Activated naive CD8-positive, alpha-beta T cell treated with anti-CD3 and anti-CD28 coated beads, Interleukin-2, amount 50 U/mL, for 24 hours (primary cell): ENCODE measurements at places on chromosomes 3 and 15.

DNA sequence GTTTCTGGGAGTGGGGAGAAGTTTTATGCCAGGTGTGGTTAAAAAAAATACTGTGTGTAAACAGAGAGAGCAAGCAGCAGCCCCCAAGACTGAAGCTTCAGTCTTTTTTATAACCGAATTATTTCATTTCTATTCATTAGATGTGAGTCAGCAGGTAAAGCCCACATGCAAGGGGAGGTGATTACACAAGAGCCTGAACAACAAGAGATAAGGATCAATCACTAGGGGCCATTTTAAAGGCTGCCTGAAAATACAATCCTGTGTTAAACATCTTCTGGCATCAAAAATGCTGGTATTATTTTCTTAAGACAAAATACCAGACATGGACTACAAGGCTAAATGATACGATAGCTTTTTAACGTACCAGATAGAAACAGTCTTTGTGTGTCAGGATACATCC is 217.3 kb downstream of the SUCLG2 start:
- DNase-seq, result no peak

DNA sequence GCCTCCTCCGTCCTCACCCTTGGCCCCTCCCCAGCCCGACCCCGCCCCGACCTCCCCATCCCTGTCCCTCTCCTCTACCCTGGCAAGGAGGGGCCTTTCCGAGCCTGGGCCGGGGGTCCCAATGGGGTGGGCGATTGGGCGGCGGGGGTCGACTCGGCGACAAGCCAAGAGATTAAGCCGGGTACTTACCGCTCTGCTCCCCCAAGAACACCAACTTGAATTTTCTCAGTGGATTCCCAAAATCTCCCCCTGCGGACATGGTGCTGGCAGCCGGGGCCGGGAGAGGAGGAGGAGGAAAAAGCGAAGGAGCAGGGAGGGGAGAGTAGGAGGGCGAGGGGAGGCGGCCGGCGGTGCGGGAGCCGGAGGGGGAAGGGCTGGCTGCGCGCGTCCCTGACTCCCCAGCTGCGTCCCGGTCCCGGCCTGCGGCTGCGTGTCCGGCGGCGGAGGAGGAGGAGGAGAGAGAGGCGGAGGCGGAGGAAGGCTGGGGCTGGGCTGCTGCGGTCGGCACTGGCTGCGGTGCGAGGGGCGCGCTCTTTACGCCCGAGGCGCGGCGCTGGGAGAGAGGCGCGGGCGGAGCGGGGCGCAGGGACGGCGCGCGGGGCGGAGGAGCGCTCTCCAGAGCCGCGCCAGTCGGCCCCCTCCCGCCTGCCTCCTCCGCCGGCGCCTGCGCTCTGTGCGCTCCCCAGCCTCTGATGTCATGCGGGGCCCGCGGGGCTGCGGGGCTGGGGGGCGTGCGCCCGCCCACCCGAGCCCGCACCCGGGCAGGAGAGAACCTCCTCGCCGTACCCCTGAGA is at the start of gene RAB6B:
Gene RAB6B (minus strand): TSS at position 675 of the 794 bp plus-strand sequence. CDS start 416 bp downstream, at position 259.
- peak; percentile 16 for DNase-seq

DNA sequence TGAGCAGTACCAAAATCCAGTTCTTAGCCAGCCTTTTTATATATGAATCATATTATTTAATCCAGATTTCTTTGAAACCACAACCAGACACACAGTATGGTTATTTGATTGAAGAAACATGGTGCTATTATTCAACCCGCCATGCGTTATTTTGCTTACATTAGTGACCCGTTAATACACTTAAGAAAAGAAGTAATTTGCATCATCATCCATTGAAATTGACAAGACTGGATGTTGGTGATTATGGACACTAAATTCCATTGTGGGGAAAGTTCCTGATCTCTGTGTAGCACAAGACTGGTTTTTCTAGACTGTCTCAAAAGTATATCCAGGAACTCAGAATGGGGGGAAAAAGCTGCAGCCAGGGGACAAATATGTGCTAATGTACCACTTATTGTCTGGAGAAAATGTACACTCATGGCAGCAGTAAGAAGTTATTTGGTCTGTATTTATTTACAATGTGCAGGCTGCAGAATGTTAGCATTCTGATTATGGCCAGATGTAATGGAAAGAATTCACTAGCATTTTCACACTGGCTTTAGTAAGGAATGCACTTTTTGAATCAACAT is 80.3 kb downstream of the FILIP1L start:
- no peak for DNase-seq

DNA sequence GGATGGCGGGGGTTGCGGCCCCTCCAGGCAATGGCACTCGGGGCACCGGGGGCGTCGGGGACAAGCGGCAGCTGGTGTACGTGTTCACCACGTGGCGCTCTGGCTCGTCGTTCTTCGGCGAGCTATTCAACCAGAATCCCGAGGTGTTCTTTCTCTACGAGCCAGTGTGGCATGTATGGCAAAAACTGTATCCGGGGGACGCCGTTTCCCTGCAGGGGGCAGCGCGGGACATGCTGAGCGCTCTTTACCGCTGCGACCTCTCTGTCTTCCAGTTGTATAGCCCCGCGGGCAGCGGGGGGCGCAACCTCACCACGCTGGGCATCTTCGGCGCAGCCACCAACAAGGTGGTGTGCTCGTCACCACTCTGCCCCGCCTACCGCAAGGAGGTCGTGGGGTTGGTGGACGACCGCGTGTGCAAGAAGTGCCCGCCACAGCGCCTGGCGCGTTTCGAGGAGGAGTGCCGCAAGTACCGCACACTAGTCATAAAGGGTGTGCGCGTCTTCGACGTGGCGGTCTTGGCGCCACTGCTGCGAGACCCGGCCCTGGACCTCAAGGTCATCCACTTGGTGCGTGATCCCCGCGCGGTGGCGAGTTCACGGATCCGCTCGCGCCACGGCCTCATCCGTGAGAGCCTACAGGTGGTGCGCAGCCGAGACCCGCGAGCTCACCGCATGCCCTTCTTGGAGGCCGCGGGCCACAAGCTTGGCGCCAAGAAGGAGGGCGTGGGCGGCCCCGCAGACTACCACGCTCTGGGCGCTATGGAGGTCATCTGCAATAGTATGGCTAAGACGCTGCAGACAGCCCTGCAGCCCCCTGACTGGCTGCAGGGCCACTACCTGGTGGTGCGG is 1.9 kb downstream of the CHST2 start:
- peak; percentile 85 for DNase-seq

DNA sequence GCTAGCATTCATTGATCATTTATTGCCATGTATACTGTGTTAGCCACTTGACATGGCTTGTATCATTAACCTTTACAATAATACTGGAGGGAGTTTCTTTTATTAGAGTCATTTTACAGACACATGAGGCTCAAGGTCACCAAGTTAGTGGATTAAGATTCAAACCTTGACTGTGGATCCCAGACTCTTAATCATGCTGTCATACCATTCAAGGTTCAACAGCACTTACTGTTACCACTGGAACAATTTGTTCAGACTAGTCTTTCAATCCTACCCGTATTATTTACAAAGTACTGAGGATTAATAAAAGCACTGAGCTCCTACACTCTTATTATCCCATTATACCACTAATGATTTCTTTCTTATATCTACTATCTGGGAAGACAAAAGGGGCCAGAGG is 1.2 kb downstream of the COX17 start:
- no peak for DNase-seq

- DNase-seq, result no peak
Observed at GRCh38 chr3:186815435-186815834, 9.2 kb upstream of the RFC4 start.

DNA sequence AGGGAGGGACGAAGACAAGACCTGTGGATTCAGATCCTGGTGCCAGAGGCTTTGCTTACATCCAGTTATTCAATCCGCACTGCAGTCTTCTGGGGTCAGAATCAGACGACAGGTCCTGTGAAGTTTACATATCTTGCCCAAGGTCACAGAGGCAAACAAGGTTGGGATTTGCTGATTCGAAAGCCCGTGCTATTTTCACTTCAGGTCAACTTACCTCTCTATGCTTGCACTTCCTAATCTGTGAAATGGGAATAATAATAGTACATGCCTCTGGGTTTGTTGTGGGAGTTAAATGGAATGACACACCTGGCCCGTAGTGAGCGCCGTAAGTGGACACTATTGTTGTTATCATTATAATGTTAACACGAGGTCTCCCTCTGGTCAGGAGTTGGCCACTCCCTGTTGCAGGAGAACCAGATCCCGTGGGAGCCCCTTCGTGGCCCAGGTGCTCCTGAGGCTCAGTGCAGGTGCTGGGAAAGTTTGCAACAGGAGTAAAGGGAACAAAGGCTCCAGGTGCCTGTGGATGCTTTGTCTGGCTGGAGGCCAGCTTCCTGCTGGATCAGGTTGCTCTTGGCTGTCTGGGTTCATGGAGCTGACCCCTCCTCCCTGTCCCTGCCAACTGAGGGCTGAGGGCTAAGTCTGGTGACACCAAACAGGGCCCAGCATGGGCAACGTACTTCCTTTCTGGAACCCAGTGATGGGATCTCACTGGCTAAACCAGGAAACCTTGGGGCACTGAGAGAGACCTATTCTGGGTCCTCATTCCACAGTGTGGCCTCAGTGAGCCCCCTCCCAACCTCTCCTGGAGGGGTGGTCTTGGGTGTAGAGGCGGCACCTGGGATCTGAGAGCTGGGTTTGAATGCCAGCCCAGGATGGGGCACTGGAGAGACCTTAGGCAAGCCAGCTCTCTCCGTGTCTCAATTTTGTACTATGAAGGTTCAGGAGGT is 40.1 kb upstream of the SEMA4B start:
- no peak for DNase-seq

- no peak for DNase-seq
Observed at GRCh38 chr3:82079335-82079890, 318.0 kb upstream of the GBE1 start.

DNA sequence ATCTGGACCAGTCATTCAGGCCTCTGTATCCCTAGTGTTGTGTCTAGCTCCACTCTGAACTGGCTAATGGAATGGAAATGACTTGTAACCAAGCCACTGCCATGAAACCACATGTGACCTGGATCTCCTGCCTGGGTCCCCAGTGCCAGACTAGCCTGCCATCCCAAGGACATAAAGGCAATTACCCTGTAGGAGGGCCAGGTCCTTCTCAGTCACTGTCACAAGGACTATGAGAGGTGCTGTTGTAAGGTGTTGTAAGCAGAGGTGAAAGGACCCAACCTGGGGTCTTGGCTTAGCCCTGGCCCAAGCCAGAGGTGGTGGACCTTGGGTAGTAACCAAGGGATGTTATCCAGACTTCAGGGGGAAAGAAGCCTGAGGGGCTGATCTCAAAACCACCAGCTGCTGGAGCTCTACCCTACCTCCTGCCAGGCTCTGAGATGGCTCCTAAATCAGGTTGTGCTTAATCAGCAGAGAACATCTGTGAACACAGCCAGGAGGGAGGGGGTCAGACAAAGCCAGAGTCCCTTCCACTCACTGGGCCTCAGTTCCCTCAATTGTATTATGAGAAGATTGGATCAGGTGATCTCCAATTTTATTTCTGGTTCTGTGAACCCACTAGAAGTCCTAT is 15.7 kb upstream of the KLHL24 start:
- no peak for DNase-seq
